Endothelial cell of umbilical vein (primary cell): ENCODE measurements at places on chromosomes 13 and 19. TPM values are rescaled to one million over a fixed set of nuclear protein-coding genes. Genes with fewer than 3 reads are reported as not detected.

DNA sequence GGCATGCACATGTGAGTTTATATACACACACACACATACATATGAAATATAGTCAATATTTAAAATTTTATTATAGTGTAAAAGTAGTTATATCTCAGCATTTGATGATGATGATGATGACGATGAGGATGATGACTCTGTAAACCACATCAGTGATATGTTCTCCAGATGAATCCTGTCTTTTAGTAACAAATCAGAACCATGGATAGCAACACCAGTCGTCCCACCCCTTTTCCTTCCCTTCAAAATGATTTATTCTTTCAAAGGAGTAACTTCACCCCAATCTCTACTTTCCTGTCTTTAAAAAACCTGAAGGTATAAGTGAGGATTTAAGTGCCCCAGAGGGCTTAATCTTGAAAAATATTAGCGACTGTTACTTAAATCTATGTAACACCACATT is 74.1 kb downstream of the DCLK1 start:
- no peak overlapping the region for H3K27ac ChIP-seq
- H3K4me3 ChIP-seq, result no peak overlapping the region
- DNase-seq, result no peak
- no peaks in the 10 kb centered on the region for H3K27me3 ChIP-seq

- peak overlapping the region; percentile 55 for H3K4me3 ChIP-seq
- peak overlapping the region; percentile 32 for H3K27ac ChIP-seq
- H3K4me1 ChIP-seq, result peaks cover 29% of the 10 kb centered on the region
- H3K36me3 ChIP-seq, result no peaks in the 10 kb centered on the region
Measured at GRCh38 chr19:29666578-29667386, 1.5 kb downstream of the PLEKHF1 start.

GRCh38 chr13:20718958-20719566 is 15.6 kb downstream of the IL17D start:
- DNase-seq, result no peak
- no peaks in the 10 kb centered on the region for H3K36me3 ChIP-seq
- peaks cover 24% of the 10 kb centered on the region for H3K4me1 ChIP-seq
- H3K27ac ChIP-seq, result no peak overlapping the region
- no peak overlapping the region for H3K4me3 ChIP-seq
- no peaks in the 10 kb centered on the region for H3K27me3 ChIP-seq

DNA sequence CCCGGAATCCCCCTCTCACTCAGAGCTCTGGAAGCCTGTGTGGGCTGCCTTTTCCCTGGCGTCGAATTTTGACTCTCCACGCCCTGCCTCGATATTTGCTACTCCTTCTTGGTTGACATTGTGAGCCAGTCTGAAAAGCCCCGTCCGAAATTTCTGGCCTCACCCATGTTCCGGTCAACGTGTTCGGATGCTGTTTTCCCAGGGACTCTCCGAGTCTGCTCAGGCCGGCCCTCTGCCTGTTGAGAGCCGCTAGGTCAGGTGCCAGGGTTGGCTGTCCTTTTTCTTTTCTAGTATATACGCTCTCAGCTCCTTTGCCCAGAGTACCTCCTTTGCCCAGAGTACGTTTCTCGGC is 6.8 kb upstream of the DGKH start:
- no peak for DNase-seq
- H3K4me3 ChIP-seq, result peak overlapping the region; percentile 85
- H3K36me3 ChIP-seq, result no peaks in the 10 kb centered on the region
- H3K4me1 ChIP-seq, result peaks cover 12% of the 10 kb centered on the region

DNA sequence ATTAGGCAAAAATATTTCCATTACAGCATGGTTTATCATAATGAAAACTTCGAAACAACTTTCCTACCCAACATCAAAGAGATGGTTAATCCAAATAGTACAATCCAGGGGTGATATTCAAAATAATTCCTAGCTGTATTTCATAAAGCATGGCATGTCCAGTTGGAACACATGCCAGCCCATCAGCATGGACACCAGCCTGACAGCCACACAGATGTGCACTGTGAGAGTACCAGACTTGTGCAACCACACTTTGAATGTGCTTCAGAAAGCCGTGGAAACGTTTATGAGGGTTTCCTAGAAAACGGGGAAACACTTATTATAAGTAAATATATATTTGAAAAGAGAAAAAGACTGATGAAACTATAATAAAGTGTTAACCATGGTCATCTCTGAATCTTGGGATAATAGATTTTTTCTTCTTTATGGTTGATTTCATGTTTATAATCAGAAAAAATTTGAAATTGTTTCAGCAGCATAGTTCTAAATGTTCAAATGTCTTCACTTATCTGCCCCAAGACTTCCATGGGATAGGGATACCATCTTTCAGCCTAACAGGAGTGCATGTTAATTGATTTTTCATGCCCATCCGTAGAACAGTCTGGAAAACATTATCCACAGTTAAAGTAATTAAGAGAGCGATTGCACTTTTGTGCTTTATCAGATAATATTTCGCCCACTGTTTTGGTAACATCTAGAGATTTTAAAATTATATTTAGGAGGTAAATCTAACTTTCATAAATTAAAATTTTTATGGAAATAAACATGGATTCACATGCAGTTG is 242.6 kb upstream of the IRS2 start:
- H3K4me3 ChIP-seq, result no peak overlapping the region
- no peaks in the 10 kb centered on the region for H3K4me1 ChIP-seq
- no peaks in the 10 kb centered on the region for H3K36me3 ChIP-seq
- H3K27me3 ChIP-seq, result no peaks in the 10 kb centered on the region

Gene GFY
- not detected in 2 replicates for total RNA-seq

- H3K27ac ChIP-seq, result no peak overlapping the region
- no peak overlapping the region for H3K4me3 ChIP-seq
- no peak for DNase-seq
Measured at GRCh38 chr19:28419312-28419711, 793.6 kb downstream of the UQCRFS1 start.

Gene LIN7B
- 4.2 and 4.5 TPM in 2 replicates for total RNA-seq

Gene IZUMO1
- 1.2 TPM in 2 replicates for total RNA-seq

- no peak overlapping the region for H3K27ac ChIP-seq
- H3K4me1 ChIP-seq, result no peaks in the 10 kb centered on the region
- no peaks in the 10 kb centered on the region for H3K36me3 ChIP-seq
- DNase-seq, result no peak
- H3K27me3 ChIP-seq, result no peaks in the 10 kb centered on the region
Measured at GRCh38 chr13:46342538-46342937, 44.5 kb downstream of the RUBCNL start.

Gene PLIN5
- total RNA-seq, result 0.24 TPM in 1 of 2 replicates, not detected in the other

DNA sequence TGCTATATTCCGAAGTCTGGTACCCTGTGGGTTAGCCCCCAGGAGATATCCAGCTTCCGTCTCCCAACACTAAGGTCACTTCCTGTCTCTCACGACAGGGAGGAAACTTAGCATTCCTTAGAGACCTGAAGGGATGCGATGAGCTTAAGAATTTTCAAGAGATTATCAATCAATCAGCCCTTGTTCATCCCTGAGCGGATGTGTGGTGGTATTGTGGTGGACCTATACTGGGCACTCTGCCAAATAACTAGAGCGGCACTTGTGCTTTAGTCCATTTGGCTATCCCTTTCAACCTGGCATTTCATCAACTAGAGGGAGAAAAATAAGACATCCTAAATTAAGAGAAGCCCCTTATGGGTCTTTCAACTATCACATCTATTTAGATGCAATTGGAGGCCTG is 30.9 kb upstream of the ZNF562 start:
- no peaks in the 10 kb centered on the region for H3K4me1 ChIP-seq
- H3K4me3 ChIP-seq, result no peak overlapping the region
- no peak overlapping the region for H3K27ac ChIP-seq
- no peaks in the 10 kb centered on the region for H3K36me3 ChIP-seq
- DNase-seq, result no peak

- H3K27me3 ChIP-seq, result no peaks in the 10 kb centered on the region
- no peak overlapping the region for H3K27ac ChIP-seq
- peaks cover 3% of the 10 kb centered on the region for H3K36me3 ChIP-seq
Measured at GRCh38 chr19:39177736-39178135, 19.0 kb upstream of the NCCRP1 start.

DNA sequence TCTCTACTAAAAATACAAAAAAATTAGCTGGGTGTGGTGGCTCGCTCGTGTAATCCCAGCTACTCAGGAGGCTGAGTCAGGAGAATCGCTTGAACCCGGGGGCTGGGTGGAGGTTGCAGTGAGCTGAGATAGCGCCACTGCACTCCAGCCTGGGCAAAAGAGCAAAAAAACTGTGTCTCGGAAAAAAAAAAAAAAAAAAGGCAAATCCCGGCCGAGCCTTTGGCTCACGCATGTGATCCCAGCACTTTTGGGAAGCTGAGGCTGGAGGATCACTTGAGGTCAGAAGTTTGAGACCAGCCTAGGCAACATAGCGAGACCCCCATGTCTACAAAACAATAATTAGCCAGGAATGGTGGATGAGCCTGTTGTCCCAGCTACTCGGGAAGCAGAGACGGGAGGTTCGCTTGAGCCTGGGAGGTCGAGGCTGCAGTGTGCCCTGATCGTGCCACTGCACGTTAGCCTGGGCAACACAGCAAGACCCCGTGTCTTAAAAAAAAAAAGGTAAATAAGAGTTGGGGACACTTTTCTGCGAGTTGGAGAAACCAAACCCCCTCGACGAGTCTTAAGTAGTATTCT is 574 bp upstream of the GPX4 start:
- DNase-seq, result no peak
- H3K27ac ChIP-seq, result peak overlapping the region; percentile 93
- peaks cover 31% of the 10 kb centered on the region for H3K4me1 ChIP-seq
- H3K36me3 ChIP-seq, result peaks cover 2% of the 10 kb centered on the region

DNA sequence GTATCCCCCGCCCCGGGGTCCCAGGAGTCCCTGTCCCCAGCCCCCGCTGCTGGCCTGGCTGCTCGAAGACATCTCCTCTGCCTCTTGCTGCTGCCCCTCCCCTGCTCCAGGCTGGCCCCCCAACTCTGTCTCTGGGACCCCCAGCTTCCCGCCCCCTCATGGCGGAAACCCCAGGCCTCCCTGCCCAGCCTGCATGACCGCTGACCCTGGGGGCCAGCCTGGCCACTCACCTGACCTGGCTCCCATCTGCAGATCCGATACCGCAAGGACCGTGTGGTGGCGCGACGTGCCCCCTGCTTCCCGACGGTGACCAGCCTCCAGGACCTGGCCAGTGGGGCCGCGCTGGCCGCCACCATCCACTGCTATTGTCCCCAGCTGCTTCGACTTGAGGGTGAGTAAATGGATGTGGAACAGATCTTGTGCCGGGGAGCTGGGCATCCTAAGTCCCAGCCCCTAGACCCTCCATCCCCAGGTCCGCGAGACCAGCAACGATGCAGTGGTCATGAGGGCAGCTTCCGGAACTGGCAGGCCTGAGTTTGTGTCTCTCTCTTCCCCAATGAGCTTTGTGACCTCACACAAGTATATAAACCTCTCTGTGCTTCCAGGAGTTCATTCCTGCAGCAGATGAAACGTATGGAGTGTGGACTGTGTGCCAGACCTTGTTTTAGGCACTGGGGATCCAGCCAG is 12.4 kb downstream of the CAMSAP3 start:
- no peak overlapping the region for H3K27ac ChIP-seq
- no peak overlapping the region for H3K4me3 ChIP-seq
- no peaks in the 10 kb centered on the region for H3K36me3 ChIP-seq
- no peak for DNase-seq
- H3K27me3 ChIP-seq, result no peaks in the 10 kb centered on the region

- no peak overlapping the region for H3K27ac ChIP-seq
- H3K4me1 ChIP-seq, result peaks cover 15% of the 10 kb centered on the region
- DNase-seq, result peak; percentile 24
- H3K36me3 ChIP-seq, result no peaks in the 10 kb centered on the region
- no peaks in the 10 kb centered on the region for H3K27me3 ChIP-seq
- H3K4me3 ChIP-seq, result no peak overlapping the region
Measured at GRCh38 chr13:99322297-99323103, 15.3 kb upstream of the GPR183 start.

Gene ZNF580
- total RNA-seq, result 32.5 and 41.1 TPM in 2 replicates

Gene PSPN
- total RNA-seq, result 1.0 and 1.2 TPM in 2 replicates

DNA sequence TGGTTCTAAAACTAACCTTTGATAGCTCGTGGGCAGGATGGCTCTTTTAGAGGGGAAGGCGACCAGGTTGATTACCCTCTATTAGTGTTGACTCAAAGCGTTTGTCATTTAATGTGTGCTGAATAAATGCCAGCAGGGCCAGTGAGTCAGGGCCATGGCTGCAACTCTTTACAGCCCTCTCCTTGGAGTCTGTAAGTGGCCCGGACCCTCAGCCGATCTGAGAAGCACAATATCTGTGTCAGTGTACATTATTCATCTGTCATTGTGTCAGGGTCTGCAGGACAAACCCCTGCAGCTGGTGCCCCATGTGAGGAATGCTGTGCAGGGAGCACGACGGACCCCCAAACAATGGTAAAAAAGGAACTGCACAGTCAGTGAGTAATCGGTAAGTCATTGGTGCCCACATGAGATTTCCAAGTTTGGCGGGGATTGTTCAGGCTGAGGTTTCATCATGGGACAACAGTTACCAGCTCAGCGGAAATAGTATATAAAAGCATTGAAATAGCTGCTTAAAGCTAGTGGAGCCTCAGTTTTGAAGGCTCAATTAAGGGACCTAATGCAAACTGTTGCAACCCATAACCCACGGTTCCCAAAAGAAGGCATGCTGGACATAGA is 139.1 kb downstream of the ZNF675 start:
- no peak overlapping the region for H3K4me3 ChIP-seq
- no peaks in the 10 kb centered on the region for H3K27me3 ChIP-seq
- H3K27ac ChIP-seq, result no peak overlapping the region
- H3K36me3 ChIP-seq, result no peaks in the 10 kb centered on the region
- H3K4me1 ChIP-seq, result no peaks in the 10 kb centered on the region

DNA sequence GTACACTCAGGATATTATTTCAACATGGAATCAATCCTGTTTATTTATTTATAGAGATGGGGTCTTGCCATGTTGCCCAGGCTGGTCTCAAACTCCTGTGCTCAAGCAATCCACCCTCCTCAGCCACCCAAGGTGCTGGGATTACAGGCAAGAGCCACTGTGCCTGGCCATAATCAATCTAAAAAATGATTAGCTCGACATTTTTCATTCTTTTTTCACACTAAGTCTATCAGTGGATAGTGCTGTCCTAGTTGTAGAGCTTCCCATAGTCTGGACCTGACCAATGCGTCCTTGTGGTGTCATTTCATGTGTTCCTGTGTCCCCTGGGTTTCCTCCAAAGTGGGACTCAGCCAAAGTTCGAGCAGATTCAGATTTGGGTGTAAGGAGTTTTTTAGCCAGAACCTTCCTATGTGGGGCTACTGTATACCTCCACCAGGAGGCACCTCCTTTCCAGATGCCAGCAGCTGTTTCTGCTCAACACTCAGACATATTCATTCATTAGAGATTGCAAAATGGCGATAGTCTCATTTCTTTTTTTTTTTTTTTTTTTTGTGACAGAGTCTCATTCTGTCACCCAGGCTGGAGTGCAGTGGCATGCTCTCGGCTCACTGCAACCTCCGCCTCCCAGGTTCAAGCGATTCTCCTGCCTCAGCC is 61.1 kb downstream of the MAP4K1 start:
- no peaks in the 10 kb centered on the region for H3K4me1 ChIP-seq
- no peak for DNase-seq
- H3K27me3 ChIP-seq, result no peaks in the 10 kb centered on the region
- no peak overlapping the region for H3K27ac ChIP-seq
- H3K4me3 ChIP-seq, result no peak overlapping the region
